Activated T-cell treated with anti-CD3 and anti-CD28 coated beads, Interleukin-2, amount 50 U/mL, for 1 hour (primary cell): ENCODE measurements at places on chromosomes 2 and 18.

DNA sequence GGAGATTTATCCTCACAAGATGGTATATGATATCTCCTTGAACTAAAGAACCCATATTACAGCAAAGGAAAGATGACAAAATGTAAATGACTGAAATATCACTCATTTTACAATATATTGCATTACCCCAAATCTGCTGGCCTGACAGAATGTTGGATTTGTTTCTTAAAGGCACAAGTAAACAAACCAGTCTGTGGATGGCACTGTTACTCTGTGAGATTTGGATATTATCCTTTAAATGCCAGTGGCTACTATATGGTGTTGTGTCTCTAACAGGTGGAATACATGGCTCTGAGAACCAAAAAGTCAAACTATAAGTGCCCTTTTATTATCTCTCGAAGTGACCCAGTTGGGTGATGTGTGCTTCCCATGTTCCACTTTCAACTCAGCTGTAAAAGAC, 125.7 kb downstream of the PDE1A start:
- DNase-seq, result no peak

- DNase-seq, result no peak
Measured at GRCh38 chr2:1418566-1418965, 5.3 kb downstream of the TPO start.

- no peak for DNase-seq
Measured at GRCh38 chr18:2146754-2147153, 424.6 kb downstream of the METTL4 start.

- DNase-seq, result no peak
Measured at GRCh38 chr2:211157211-211157610, 600.8 kb downstream of the CPS1 start.

DNA sequence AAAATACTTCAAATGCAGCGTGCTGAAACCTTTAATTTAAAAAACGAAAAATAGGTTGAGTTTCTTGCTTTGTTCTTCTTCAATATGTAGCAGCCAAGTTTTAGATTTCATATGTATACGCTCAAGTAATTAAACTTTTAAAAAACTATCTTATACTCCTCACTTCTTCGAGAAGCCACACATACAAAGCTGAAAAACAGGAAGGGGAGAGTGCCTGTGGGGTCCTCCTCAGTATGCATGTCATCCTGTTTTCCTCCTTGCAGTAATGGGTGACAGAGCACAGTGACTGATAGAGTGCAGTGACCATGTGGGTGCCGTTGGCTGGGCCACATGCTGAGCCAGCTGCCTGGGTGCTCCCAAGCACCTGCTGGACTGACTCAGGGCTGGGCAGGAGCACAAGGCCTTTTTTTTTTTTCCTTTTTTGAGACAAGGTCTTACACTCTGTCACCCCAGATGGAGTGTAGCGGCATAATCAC, 33.3 kb downstream of the UXS1 start:
- peak; percentile 56 for DNase-seq

DNA sequence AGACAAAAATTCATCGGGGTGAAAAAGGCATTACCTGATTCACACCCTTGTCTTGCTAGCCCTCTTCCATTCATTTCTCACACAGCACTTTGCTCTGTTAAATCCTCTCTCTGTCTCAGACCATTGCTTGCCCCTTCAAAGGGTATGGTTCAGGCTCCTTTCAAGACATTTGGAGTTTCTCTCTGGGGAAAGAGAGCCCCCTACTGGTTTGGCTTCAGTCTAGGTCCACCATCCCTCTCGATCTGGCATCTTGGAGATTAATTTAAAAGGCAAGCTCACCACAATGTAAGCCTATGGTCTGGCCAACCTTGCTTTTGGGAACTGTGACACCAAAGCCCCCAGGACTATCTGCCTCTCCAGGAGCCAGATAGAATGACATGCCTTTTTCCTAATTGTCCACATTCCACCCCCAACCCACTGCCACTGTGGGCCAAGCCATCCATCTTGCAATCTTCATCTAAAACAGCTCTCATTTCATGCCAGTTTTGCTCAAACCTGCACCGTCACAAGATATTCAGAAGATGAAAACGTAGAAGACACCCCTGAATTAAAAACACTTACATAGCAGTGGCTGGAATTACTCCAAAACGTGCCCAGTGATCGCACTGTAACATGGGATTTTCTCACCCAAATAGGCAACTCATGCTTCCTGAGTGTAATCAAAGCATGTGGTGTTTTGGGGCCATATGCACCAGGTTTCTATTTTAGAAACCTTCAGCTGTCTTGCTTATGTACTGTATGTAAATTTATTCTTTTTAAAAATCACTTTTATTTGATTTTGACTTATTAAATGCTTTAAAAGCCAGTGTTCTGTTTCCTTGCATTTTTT, 93.9 kb downstream of the FARSB start:
- no peak for DNase-seq

DNA sequence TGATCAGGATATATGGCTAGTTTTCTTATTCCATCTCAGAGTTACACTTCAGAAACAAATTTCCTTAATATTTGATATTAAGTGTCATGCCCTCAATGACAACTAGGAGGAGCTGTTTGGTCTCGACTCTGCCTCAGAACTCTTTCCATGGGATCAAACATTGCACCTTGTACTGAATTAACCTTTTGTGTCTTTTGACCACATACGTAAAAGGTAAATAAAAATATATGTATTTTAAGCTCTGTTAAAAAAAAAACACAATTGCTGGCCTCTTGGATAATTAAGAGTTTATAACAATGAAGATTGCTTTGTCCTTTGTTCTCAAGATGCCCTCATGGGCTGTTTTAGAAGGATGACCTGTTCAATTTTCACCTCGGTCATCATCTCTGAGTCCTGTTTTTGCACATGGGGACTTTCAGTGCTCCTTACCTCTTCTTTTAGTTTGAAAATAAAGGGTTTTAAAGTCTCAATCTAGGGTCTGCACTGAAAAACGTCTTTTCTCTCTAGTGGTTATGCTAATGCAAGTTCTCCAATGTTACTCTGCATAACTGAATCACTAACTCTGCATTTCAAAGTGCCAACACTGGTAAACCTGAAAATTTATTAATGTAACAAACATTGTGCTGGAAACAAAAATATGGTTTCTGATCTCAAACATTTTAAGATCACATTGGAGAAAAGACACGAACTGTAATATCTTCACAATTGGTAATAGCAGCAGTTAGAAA, 18.8 kb upstream of the FN1 start:
- DNase-seq, result no peak
